ENCODE measurements at places on chromosomes 7 and 10.

DNA sequence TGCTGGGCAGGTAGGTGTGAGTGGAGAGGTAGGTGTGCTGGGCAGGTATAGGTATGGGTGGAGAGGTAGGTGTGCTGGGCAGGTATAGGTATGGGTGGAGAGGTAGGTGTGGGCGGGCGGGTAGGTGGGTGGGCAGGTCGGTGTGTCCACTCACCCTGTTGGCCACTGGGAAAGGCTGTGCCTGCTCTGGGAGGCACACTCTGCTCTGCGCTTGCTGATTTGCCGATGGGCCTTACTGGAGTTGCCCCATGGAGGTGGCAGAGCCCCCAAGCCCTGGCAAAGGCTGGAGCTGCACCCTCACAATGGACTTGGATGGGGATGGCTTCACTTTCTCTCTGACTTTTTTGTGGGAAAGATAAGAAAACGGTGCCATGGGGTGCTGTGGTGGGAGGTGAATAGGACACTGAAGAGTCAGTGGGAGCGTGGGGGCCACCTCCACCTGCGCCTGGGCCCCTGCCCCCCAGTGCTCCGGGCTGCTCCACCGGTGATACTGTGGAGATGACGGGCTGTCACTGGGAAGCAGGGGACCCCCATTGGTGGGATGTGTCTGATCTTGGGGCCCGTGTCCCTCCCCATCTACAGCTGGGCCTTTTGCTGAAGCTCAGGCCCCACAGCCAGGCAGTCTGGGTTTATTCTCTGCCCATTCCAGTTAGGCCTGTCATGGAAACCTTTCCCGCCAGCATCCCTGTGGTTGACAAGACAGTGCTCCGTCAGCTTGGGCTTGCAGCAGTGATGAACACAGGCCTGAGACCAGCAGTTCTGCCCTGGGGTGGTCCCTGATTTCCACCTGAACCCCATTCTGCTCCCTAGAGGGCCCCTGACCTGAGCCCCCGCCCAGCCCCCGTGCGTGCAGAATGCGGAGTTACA is 75.0 kb downstream of the NKX6-2 start:
- no peak for DNase-seq

DNA sequence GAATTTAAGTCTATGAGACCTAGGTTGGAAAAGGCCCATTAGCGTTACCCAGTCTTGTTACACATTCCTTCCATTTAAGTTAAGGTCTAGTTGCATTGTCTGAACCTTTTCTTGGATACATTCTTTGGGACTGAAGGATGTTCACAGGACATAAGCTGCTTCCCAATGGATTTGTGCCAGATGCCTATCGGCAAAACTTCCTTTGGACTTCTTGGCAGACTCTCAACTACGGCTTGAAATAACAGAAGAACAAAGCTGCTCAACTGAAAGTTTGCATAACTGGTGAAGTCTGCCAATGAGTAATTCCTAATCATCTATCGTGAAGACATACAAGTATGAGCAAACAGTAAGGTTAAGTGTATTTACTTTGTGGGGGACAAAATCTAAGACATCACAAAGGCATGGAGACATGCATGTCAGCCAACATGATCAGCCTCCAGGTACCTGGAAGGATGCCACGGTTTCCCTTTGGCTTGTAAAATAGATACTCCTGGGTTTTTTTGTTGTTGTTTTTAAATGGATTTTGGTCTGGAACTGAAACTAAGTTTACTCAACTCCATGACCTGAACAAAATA is 35.4 kb downstream of the MALSU1 start:
- no peak for DNase-seq

DNA sequence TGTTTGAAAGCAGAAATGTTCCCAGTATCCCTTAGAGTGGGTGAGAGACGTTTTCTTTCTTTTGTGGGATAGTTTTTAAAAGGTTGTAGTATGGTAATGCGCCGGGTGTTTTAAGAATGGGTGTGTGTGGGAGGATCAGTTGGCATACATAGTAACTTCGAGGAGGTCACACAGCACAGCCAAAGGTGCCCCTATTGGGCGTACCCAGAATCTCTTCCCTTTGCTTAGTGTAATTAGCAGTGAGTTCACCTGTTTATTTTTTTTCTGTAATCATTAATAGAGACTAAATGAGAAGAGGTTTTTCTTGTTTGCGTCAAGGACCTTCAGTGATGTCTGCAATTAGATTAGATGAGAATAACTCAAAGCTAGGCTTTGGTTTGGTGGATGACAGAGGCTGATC is 1.5 kb downstream of the PLEKHA8 start:
- DNase-seq: no peak

DNA sequence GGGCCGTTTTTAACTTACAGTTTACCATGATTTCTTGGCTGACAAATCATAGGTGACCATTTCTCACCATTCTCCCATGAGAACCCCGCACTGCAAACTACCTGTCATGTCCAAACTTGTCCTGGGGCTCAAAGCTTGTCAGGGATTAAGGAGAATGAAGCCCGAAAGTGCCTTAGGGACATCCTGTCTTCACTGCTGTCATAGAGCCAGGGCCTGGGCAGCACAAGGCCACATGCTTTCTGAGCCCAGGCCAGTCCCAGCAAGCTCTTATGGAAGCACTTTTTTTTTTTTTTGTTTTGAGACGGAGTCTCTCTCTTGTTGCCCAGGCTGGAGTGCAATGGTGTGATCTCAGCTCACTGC is 33.9 kb downstream of the CCM2 start:
- no peak for DNase-seq

DNA sequence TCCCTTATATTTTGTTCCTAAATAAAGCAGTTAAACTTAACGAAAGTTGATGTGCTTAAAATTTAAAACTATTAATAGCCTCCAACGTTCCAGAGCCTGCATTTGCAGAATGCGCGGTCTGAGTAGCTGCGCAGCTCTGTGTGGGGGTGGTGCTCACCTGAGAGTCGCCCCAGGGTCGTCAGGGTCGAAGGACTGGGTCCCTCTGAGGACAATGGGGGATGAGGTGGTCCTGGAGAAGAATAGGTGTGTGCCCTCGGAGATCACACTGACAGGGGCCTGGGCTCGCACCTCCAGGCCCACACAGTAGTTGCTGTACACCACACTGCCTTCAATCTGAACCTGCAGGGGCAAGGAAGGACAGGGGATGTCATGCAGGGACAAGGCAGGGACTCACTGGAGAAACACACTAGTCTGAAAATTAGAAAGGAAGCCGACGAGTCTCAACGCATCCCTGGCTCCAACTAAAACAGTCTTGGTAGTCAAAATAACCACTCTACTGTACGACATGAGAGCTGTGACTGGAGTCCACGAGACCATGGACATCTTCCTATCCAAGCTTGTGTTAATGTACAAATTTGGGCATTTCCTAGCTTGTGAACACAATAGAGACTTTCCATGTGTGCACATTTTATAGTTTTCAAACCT is 54.4 kb downstream of the PKD1L1 start:
- DNase-seq: no peak

- DNase-seq: no peak
Measured at GRCh38 chr7:80699045-80699638, 60.7 kb downstream of the CD36 start.

DNA sequence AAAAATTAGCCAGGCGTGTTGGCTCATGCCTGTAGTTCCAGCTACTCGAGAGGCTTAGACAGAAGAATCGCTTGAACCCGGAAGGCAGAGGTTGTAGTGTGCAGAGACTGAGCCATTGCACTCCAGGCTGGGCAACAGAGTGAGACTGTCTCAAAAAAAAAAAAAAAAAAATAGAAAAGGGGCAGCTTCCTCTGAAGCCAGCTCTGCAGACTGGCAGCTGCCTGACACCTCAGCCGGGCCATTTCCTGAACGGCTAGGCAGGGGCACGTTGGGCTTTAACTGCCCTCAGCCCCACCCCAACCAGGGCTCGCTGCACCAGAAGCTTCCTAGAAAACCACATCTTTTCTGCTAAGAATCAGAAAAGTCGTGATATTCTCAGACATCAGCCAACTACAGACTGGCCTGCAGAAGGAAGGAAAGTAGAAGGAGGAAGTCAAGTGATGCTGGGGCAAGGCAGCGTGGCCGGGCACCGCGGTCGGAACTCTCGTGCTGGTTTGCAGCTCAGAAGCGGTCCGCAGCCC is 38.0 kb downstream of the PRKAG2 start:
- no peak for DNase-seq

DNA sequence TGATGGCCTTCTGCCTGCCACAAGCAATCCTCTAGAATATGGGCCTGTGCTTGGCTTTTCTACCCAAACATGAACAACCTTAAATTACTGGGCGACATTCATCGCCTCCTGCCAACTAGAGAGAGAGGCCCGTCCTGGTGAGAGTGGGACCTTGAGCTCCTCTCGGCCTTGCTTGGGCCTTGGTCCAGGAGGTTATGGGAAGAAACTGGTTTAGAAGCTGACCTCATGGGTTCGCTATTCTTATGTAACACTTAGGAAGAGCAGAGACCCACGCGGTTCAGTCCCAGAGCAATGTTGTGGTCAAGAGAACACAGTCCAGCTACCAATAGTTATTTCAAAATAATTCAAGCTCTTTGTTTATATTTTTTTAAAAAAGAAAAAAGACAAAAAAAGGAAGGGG is 176.3 kb upstream of the ZNF32 start:
- no peak for DNase-seq

DNA sequence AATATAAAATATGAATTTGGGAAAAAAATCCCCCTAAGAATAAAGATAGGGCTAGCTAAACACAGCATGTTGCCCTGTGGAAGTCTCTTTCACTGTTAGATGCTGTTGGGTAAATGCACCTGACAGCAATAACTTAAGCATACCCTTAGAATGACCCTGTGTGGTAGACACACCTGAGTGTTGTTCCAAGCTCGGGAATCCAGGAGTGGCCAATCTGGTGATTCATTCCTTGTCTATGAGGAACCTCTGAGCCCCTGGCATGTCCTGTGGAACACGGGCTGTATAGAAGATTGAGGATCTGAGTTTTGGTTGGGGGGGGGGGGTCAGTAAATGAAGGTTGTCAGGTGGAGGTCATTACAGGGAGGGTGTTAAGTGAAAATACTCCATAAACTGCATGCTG is 730.0 kb upstream of the IGFBP3 start:
- no peak for DNase-seq

- no peak for DNase-seq
Measured at GRCh38 chr7:27102581-27103442, at the start of gene HOXA2. HOXA2 (minus strand) TSS chr7:27102683; CDS start chr7:27102500, 183 bp downstream.

DNA sequence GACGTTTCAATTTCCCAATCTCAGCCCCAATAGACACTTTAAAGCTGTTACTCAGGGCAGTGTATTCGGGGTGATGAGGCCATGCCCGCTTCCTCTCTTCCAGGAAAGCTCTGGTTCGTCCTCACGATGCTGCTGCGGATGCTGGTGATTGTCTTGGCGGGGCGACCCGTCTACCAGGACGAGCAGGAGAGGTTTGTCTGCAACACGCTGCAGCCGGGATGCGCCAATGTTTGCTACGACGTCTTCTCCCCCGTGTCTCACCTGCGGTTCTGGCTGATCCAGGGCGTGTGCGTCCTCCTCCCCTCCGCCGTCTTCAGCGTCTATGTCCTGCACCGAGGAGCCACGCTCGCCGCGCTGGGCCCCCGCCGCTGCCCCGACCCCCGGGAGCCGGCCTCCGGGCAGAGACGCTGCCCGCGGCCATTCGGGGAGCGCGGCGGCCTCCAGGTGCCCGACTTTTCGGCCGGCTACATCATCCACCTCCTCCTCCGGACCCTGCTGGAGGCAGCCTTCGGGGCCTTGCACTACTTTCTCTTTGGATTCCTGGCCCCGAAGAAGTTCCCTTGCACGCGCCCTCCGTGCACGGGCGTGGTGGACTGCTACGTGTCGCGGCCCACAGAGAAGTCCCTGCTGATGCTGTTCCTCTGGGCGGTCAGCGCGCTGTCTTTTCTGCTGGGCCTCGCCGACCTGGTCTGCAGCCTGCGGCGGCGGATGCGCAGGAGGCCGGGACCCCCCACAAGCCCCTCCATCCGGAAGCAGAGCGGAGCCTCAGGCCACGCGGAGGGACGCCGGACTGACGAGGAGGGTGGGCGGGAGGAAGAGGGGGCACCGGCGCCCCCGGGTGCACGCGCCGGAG is 2.6 kb downstream of the GJD4 start:
- no peak for DNase-seq

DNA sequence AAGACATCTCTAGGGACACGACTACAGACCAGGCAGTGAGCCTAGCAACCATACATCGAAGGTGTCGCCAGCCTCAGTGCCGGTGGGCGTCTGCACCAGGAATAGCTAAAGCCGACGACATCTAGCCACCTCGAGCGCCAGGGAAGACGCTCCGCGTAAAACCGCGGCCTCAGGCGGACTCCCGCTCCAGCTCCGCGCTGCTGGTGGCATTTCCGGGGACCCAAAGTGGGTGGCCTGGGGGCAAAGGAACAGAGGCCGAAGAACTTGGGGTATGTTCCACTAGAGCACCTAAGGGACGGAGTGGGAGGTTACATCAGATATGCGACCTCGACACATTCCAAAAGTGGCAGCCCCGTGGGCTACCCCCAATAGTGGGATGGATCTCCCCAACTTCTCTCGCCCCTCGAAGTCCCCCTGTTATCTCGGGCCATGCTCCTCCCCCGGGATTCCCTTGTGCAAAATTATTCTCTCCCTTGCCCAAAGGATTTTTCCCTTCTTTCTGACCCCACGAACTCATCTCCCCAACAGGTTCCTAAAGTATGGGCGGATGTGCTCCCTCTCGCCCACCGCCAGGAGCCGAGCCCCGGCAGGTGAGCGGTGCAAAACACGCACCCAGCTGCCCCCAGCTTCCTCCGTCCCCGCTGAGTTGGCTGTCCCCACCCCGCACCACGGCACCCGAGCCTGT is 1.2 kb downstream of the KCNMA1 start:
- DNase-seq: no peak

DNA sequence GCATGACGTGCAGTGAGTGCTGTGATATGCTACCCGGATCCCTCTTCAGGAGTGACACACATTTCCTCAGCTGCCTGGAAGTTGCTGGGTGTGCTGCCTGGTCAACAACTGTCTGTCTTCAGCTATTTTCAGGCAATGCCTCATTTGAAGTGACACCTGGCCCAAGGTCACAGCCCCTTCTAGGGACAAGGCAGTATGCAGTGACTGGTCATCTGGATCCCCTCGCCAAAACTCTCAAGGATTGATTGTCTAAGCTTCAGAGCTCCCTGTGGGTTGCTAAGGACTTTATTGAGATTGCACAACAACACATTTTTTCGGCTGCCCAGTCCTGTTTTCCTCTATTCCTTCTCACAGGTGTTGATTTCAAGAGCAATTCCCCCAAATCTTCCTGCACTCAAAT is 108.8 kb downstream of the GNAI1 start:
- DNase-seq: no peak

DNA sequence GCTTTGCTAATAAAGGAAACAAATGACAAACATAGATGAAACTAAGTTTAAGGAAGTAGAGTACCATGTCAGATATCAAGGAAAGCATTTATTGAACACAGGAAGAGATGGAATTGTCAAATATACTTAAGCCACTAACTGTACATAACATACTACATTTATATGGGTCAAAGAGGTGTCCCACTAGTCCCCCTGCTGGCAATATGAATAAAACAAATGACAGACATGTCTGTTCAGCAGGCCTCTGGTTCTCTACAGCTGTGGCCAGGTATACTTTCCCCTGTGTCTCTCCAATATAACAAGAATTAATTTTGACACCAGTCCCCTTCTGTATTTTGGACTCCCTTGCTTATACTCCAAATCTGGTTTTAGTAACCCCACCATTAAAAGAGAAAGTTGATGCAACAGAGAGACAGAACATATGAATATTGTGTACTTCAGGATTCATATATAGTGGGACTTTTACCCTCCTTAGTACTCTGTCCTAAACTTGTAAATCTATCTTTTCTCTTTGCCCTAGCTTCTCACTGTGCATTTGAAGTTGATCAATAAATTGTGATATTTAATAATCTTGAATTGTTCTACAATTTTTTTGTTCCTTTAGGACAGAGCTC is 42.9 kb downstream of the CD36 start:
- DNase-seq: no peak
